ENCODE measurements at places on chromosomes 7 and 10. TPM values are rescaled to one million over a fixed set of nuclear protein-coding genes. Genes with fewer than 3 reads are reported as not detected.

CFAP70 gene
- total RNA-seq = 0.84 TPM

GRCh38 chr7:75995052-75995471, 667 bp upstream of the TMEM120A start:
- H3K4me1 ChIP-seq = peaks cover 25% of the 10 kb centered on the region
- H3K4me3 ChIP-seq = peak overlapping the region; percentile 87
- no peak for DNase-seq
- H3K27me3 ChIP-seq = no peaks in the 10 kb centered on the region
- peaks cover 13% of the 10 kb centered on the region for H3K36me3 ChIP-seq

- H3K27me3 ChIP-seq = peaks cover 17% of the 10 kb centered on the region
- peak; percentile 63 for DNase-seq
- H3K36me3 ChIP-seq = peaks cover 3% of the 10 kb centered on the region
- H3K27ac ChIP-seq = no peak overlapping the region
- H3K4me1 ChIP-seq = peaks cover 20% of the 10 kb centered on the region
Measured at GRCh38 chr10:91635401-91636400, 2.8 kb upstream of the PPP1R3C start.

- H3K36me3 ChIP-seq = no peaks in the 10 kb centered on the region
- no peak for DNase-seq
- no peaks in the 10 kb centered on the region for H3K4me1 ChIP-seq
Measured at GRCh38 chr7:147053746-147054145, 937.1 kb downstream of the CNTNAP2 start.

DNA sequence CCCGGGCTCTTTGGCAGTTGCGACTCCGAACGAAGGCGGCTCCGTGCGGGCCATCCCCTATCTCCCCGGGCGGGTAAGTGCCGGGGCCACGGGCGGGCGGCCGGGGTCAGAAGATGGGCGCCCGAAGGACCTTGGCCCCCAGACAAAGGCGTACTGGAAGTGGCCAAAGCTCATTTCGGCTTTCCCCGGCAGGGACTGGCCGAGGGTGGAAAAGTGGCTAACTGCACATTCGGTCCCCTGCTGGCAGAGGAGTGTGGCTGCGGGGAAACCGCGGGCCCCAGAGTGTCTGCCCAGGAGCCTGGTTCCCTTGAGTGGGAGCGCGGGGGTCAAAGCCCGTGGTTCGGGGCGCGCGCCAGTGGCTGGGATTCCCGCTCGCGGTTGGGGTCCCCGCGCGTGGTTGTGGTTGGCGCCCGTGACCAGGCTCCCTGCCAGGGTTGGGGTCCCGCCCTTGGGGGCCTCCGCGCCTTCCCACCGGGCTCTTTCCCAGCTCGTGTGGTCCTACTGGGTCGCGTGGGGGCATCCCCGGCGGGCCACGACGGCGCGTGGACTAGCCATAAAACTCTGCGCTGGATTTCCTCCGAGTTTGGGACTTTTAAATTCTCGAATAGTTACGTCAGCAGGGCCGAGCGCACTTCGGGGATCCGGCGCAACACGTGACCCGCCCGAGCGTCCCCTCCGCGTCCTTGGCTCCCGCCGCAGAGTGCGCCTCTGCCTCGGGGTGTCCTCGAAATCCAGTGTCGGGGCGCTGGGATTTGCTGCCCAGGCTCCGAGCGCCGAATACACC, 124.4 kb downstream of the TACC2 start:
- peak; percentile 68 for DNase-seq
- H3K36me3 ChIP-seq = no peaks in the 10 kb centered on the region
- H3K4me3 ChIP-seq = peak overlapping the region; percentile 86
- H3K4me1 ChIP-seq = peaks cover 50% of the 10 kb centered on the region

IFIT1B gene
- not detected for total RNA-seq

ACTR3C gene
- 0.61 TPM for total RNA-seq

LOXL4 gene
- 1.7 TPM for total RNA-seq

GRCh38 chr7:7895004-7895650, 73.5 kb upstream of the GLCCI1 start:
- DNase-seq = no peak
- H3K27me3 ChIP-seq = no peaks in the 10 kb centered on the region
- H3K27ac ChIP-seq = no peak overlapping the region
- no peak overlapping the region for H3K4me3 ChIP-seq
- H3K36me3 ChIP-seq = no peaks in the 10 kb centered on the region

DNA sequence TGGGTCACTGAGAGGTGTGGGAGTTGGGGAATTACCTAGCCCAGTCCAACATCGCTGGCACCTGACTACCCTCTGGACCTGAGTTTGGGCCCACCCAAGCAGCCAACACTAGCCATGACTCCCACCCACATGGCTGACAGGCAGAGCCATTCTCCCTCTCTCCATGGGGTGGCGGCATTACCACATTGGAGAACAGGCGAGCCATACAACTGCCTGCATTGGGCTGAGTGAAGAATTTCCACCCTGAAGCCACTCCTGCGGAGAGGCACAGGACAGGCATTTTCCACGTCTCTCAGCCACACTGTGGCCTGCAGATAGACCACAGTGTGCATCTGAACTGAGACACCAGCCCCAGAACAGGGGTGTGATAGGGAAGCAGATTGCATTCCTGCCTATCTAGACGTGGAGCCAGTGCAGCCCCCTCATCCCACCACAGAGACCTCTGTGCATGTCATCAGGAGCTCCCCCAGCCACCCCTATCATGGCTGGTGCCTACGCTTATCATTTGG, 58.2 kb upstream of the ANTXRL start:
- no peak overlapping the region for H3K27ac ChIP-seq
- H3K4me3 ChIP-seq = no peak overlapping the region
- peaks cover 5% of the 10 kb centered on the region for H3K4me1 ChIP-seq
- DNase-seq = peak; percentile 68
- no peaks in the 10 kb centered on the region for H3K27me3 ChIP-seq

DNA sequence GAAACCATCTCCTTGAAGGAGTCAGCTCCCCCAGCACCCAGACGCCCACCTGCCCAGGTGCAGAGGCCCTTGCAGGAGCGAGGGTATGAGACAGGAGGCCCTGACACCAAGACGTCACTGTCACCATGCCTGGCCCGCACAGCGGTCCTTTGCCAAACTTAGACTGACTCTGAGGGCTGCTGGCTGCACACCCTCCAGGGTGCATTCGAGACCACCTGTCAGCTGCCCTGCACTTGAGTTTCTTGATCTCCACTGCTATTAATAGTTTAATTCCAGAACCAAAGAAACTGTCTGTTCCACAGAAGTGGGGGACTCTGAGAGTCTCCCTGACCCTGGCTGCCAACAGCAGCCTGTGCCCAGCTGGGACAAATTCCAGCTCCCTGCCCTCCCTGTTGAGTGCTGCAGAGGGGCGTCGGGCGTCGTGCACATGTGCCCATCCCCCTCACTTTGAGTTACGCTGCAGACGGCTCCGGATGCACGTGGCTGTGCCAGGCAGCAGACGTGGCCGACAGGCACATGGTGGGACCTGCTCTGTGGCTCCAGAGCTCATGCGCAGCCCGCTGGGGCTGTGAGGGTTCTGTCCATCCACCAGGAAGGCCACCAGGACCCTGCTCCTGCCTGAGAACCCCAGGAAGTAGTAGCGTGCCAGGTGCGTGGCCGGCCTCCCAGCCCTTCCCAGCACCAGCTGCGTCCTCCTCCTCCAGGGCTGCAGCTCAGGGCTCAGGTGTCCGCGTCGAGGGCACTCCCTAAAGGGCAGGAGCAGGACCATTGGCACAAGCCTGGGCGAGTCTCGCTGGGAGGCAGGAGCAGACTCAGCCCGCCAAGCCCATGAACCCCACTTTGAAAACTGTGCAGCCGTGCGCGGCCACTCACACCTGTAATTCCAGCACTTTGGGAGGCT, 24.8 kb downstream of the ELFN1 start:
- H3K27me3 ChIP-seq = no peaks in the 10 kb centered on the region
- DNase-seq = no peak
- no peak overlapping the region for H3K4me3 ChIP-seq
